Activated T-cell treated with anti-CD3 and anti-CD28 coated beads, Interleukin-2, amount 50 U/mL, for 4 hours (primary cell): ENCODE measurements at places on chromosomes 7 and 10. TPM values are rescaled to one million over a fixed set of nuclear protein-coding genes. Genes with fewer than 3 reads are reported as not detected.

TRIM74 gene
- total RNA-seq = 0.38 TPM

TRIM73 gene
- total RNA-seq = 4.7 TPM

DNA sequence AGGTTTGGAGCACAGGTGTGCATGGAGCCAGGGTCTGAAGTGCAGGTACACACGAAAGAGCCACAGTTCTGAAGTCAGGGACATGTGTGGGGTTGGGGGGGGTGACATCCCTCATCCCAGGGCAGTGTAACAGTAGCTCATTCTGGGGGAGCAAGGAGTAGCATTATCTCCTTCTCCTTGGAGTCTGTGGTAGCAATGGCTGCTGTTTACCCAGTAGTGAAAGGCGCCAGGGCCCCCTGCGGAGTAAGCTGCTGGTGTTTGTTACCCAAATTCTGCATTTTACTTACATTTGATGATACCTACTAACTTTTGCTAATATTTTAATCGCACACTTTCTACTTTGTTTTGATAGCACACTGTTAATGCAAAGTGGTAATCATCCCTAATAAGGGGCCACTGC is 665.5 kb downstream of the GATA3 start:
- no peak for DNase-seq

H2BK1 gene
- not detected for total RNA-seq

GRCh38 chr10:78964952-78965633 is 103.7 kb upstream of the ZMIZ1 start:
- DNase-seq = no peak

- no peak for DNase-seq
Measured at GRCh38 chr10:49359349-49360270, 36.3 kb downstream of the DRGX start.

DNA sequence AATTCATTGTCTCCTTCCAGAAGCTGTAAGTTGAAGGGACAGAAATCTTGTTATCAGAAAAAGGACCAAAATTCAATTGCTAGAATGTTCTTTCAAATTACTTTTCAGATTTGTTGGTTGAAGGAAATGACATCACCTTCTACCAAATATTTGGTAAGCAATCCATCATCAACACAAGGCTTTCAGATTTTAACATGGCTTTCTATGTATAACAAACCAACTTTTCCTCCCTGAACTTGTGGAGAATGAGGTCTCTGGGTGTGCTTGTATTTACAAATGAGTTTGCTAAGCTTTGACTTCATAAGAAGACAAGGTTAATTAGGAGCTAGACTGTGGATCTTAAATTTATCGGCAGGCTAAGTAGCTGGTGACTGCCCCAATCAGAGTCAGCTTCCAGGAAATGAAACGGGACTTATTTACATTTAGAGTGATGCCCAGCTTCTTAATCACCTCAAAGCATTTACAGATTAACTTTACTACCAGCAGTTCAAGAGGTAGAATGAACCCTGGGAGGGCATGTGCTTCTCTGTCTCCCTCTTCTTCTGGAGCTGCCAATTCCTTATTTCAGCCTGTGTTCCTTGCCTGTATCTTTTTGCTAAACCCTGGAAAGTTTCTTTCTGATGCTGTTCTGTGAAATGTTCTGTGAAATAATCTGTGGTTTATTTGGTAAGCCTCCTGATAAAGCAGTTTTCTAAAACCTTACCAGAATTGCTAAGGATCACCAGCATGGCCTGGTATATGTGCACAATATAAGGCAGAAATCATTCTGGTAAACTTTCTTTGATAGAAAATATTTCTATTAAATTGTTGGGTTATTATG is 248.8 kb upstream of the FZD8 start:
- DNase-seq = no peak

GRCh38 chr10:82621680-82622079 is 746.7 kb downstream of the NRG3 start:
- no peak for DNase-seq

LIPN gene
- total RNA-seq = not detected

SPDYE16 gene
- 0.24 TPM for total RNA-seq

DNA sequence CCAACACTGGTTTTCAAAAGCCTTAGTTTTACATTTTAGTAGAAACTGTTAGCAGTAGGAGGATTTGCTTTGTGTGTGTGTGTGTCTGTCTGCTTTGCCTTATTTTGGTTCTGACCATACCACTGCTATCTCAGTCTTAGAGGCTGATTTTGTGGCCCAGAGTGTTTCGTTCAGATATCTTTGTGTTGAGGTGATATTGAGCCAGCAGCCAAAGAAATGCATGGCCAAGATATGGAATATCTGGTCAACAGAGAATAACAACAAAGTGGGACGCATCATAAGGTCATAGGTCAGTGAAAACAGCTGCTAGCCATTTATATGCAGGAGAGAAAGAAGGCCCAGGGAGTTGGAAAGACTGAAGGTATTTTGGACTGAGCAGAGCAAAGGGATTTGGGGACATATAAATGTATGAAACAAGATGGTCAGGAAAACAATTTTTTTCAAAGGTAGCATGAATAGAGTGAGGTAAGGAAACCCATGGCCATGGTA is 47.7 kb downstream of the KIAA1217 start:
- no peak for DNase-seq

OR2A5 gene
- not detected for total RNA-seq

PTPRE gene
- total RNA-seq = 49.1 TPM

- no peak for DNase-seq
Measured at GRCh38 chr10:132304756-132305509, 2.8 kb downstream of the STK32C start.

DNA sequence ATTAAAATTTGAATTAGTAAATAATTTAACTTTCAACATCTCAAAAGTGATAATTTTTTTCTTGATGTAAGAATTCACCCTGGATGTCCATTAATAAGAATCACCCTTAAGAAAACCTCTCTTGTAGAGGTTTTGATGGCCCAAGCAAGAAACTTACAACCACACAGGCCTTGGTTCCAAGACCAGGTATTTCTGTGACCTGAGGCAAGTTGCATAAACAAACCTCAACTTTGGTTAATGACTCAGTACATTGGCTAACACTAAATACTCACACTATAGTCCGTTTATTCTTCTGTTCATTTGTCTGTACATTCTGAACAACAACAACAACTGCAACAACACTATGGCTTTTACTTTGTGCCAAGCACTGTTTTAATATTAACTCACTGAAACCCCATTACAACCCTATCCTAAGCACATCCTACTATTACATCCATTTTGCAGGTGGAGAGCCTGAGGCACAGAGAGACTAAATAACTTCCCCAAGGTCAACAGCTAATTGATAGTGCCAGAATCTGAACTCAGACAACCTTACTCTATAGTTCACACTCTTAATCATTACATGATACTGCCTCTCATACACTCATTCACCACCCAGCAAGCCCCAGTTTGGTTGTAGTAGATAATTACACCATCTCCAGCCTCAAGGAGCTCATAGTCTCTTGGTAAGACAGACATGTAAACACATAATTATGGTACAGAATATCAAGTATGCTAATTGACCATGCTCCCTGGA is 6.6 kb downstream of the ANK3 start:
- no peak for DNase-seq

RTKN2 gene
- 4.0 TPM for total RNA-seq

DNA sequence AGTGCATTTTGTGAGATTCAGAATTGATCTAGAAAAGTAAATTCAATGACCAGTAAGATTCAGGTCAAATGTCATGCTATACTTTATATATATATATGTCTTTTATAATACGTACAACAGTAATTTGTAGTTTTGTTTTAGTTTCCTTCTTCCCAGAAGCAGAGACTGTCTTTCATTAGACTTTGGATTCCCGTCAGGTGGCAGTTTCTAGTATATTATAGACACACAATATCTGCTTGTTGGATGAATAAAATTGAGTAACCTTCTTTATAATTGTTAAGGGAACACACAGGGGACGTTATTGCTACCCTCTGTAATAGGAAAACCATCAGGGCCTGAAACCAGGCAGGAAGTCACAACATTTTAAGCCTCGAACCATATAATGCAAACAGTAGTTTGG is 5.3 kb upstream of the LAMB1 start:
- DNase-seq = no peak

DNA sequence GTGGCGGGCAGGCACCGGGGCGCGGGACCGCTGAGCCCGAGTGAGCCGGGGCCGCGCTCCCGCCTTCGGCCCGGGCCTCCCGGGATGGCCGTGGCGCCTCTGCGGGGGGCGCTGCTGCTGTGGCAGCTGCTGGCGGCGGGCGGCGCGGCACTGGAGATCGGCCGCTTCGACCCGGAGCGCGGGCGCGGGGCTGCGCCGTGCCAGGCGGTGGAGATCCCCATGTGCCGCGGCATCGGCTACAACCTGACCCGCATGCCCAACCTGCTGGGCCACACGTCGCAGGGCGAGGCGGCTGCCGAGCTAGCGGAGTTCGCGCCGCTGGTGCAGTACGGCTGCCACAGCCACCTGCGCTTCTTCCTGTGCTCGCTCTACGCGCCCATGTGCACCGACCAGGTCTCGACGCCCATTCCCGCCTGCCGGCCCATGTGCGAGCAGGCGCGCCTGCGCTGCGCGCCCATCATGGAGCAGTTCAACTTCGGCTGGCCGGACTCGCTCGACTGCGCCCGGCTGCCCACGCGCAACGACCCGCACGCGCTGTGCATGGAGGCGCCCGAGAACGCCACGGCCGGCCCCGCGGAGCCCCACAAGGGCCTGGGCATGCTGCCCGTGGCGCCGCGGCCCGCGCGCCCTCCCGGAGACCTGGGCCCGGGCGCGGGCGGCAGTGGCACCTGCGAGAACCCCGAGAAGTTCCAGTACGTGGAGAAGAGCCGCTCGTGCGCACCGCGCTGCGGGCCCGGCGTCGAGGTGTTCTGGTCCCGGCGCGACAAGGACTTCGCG is 534 bp downstream of the FZD9 start:
- no peak for DNase-seq

PTN gene
- not detected for total RNA-seq
